ENCODE measurements at places on chromosomes 1 and 21.

DNA sequence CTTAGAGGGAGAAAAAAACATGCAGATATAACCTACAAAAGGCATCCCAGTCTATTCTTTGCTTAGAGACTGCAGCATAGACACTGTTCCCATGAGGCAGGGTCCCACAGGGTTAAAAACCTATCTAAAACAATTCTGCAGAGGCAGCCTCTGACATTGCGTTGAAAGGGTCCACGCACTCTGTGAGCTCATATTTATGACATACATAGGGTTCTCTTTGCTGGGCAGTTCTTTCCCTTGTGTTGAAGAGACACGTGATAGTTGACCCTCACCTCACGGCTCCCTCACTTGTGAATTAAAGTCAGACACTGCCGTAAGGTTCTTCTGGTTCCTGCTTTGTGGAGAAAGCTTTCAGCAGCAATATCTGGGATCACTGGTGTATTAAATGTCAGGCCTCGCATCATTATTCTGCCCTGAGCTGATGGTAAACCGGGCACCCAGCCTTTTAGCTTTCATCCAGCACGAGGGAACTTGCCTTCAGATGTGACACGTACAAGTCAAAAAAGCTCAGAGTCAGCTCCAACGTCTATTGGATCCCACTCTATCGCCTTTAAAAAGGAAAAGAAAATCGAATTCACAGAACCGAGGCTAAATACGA, 52.8 kb upstream of the HNRNPU start:
- DNase-seq = no peak

DNA sequence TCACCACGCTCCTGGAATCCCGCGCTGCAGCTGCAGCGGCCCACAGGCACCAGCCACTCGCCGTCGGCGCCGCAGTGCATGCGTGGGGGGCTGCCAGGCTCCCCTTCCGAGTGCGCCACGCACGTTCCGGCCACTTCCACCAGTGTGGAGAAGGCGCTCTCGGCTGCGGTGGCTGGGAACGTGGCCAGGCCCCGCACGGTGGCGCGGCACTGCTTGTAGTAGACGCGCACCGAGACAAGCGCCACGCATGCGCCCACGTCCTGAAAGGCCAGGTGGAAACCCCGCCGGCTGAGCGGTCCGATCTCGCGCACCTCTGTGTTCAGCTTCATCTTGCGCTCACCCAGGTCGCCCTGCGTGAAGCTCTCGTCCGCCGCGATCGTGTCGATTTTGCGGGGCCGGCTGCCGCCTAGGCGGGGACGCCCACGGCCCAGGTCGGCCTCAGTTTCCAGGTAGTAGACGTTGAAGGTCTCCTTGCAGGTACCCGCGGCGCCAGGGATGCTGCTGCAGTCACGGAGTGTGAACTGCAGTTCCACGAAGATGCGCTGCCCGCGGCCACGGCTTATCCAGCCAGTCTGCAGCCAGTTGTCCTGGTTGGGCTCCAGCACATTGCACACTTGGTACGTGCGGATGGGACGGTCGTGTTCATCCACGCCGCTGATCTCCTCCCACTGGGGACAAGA, 3.4 kb downstream of the EPHA10 start:
- no peak for DNase-seq

GRCh38 chr1:116944613-116945012, 34.9 kb downstream of the PTGFRN start:
- DNase-seq = no peak

GRCh38 chr1:100523038-100523652, 14.8 kb upstream of the GPR88 start:
- DNase-seq = no peak

GRCh38 chr1:111720977-111721786, 18.0 kb downstream of the INKA2 start:
- DNase-seq = no peak

Measured in omental fat pad (tissue), 4 donors.